ENCODE measurements at places on chromosomes 11 and 22.

GRCh38 chr11:28466506-28466905, 358.3 kb downstream of the METTL15 start:
- no peak for DNase-seq

- no peak for DNase-seq
Observed at GRCh38 chr22:36760786-36761185, 15.1 kb downstream of the IFT27 start.

GRCh38 chr11:67996622-67997474, 7.0 kb downstream of the UNC93B1 start:
- DNase-seq = peak; percentile 36

GRCh38 chr22:29216011-29216872, 10.5 kb downstream of the EMID1 start:
- DNase-seq = no peak

- DNase-seq = no peak
Observed at GRCh38 chr22:33579448-33580093, 340.7 kb downstream of the LARGE1 start.

Measured in activated naive CD4-positive, alpha-beta T cell treated with anti-CD3 and anti-CD28 coated beads, Interleukin-2, amount 50 U/mL, for 16 hours (primary cell).